ENCODE measurements at places on chromosomes 1 and 21.

- DNase-seq, result no peak
Observed at GRCh38 chr1:237864338-237865244, 26.1 kb downstream of the ZP4 start.

DNA sequence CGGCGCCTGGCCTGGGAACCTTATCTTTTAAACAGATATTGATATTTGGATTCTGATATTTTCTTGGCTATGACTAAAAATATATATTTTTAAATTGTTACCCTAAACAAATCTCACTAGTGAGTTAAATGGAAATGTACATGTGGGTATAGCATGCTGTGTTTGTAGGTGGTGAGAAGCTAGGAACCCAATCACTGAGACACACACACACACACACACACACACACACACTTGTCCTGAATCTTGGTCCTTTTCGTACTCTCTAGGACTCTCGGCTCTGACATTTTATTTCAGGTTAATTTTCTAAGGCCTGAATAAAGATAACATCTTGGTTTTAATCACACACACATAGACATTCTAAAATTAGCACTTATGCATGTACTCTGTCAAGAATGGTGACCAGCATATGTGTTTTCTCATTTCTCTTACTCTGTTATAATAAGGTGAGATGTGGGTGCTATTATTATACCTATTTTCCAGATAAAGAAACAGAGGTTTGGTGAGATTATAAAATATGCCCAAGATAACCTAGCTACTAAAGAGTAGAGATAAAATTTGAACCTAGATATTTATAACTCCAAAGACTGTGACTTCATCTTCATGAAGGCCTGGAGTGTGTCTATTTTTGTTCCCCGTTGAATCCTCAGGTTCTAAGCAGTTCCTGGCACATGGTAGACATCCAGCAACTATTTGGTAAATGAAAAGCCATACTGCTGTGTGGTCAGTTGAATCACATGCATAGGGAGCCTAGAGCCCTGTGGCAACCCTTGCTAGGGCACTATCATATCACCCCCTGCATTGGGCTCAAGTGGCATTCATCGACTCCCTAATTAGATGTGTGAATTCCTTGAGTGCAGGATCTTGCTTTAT is 85.0 kb upstream of the RAB3GAP2 start:
- no peak for DNase-seq

DNA sequence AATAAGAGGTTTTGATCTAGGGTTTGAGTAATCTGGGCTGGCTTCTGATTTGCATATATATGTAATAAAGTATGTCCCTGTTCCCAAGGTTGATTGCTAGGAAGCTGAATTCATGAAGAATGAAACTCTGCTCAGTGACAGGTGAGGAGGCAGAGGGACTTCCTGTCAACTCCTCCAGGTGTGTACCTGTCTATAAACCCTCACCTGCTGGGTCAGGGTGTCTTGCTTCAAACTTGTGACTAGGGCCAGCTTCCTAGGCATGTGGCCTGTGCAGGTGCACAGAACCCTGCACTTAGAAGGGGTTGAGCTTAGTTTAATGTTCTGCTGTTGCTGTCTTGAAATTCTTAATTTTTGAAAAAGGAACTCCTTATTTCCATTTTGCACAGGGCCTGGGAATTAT is 21.1 kb downstream of the OLFML3 start:
- DNase-seq, result no peak

DNA sequence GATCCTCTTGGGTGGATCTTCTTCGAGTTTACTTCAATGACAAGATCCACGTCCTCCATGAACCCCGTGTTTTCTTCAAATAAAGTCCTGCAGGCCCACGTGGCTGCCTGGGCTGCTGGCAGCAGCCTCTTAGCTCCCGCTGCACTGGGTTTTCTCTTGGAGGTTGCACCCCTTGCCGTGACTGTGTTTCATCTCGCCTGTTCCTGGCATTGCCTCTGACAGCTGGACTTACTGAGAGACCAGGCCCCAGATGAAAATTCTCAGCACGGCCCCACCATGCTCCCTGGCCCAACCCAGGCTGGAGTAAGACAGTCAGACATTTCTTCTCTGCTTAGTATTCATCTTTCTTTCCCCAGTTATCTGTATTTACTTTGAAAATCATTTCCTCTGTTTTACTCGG is 274.8 kb upstream of the RUNX1 start:
- DNase-seq, result no peak

DNA sequence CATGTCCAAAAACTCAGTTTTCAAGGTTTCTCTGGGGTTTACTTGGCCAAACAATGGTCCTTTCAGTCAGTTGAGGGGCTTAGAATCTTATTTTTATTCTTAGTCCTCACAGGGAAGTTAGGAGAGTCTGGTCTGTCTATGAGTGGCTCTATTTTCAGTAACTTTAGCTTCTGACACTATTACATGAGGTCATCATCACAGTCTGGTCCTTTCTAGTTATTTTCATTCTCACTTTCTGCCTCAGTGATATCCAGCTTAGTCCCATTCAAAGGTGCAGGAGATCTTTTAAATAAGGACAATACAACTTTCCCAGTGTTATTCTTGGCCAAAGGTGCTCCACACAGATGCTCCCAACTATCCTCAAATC is 30.0 kb upstream of the FGGY start:
- no peak for DNase-seq

- no peak for DNase-seq
Observed at GRCh38 chr1:181588631-181589030, 105.3 kb downstream of the CACNA1E start.

- DNase-seq, result no peak
Observed at GRCh38 chr1:234755449-234755863, 145.5 kb upstream of the IRF2BP2 start.

- no peak for DNase-seq
Observed at GRCh38 chr1:67609577-67610341, 75.2 kb upstream of the GADD45A start.

DNA sequence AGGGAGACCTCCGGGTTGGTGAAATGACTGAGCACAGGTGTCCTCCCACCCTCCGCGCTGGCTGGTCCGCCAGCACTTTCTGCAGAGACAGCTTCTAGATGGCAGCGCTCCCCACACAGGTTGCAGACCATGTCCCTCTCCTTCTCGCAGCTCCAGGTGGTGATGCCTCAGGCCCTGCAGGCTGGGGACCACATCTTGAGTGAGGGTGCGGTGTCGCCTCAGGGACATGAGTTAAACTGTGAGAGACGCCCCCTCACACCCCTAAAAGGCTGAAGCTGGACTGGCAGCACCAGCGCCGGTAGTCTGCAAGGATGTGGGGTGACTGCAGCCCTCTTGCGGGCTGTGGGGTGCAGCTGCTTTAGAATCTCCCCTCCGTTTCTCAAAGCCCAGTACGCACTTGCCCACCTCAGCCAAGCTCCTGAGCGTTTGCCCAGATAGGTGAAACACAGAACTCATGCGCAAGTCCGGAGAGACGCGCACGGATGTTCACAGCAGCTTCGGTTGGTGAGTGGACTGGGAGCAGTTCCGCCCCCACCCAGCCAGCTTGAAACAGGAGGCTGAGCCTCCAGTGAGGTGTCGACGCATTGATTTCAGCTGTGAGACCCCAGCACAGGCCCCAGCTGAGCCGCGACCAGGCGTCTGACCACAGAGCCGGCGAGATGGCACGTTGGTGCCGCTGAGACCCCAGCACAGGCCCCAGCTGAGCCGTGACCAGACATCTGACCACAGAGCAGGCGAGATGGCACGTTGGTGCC is 28.6 kb downstream of the COL6A1 start:
- no peak for DNase-seq

- DNase-seq, result no peak
Observed at GRCh38 chr1:114216431-114217173, 62.9 kb upstream of the SYT6 start.

DNA sequence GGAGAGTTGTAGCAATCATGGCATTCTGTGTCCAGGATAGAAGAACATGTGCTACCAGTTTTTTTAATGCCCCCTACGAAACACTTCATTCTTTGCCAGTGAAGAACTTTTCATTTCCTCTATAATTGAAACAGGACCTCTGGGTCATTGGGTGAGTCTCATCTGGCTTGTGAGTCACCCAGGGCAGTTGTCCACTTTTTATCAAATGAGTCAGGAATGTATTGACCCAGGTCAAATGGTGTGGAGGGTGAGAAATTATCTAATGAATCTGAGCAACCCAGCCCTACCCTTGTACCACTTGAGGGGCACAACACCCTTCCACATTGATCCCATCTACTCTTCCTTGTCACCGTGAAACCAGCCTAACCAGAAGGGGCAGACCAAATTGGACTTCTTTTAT is 417.3 kb upstream of the PROX1 start:
- DNase-seq, result no peak

DNA sequence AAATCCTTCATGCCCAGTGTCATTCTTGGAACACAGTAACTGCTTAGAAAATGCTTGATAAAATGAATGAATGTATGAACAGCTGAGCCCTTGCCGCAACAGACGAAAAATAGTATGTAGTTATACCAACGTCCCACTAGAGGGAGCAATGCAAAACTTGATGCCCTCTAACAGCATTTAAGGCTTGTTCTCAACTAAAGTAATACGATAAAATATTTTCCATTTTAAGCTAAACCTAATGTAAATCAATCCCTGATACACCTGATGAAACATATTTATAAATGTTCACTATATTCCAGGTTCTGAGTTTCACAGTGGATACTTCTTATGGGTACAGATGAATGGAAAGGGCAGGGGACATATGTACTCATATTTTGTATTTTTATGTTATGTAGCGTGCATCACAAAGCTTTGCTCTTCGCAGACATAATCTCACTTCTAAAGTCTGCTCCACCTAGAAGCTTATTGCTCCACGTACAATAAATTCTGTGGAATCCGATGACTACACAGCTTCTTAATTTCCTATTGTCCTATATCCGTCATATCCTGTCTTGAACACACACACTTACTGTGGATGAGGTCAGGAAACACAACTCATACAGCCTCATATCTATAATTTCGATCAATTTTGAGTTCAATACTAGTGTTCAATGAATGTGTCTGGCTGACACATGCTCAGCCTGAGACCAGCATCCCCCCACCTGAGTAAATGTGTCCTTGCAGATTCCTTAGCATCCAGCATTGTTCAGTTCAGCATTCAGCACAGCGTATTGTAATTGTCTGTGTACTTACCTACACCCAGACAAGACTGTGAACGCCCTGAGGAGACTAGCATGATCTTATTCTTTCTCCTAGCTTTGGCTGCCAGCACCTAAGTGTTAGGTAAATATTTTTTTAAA is 4.4 kb upstream of the UTP25 start:
- peak; percentile 50 for DNase-seq

GRCh38 chr1:33970148-33970825 is 106.4 kb downstream of the HMGB4 start:
- no peak for DNase-seq

DNA sequence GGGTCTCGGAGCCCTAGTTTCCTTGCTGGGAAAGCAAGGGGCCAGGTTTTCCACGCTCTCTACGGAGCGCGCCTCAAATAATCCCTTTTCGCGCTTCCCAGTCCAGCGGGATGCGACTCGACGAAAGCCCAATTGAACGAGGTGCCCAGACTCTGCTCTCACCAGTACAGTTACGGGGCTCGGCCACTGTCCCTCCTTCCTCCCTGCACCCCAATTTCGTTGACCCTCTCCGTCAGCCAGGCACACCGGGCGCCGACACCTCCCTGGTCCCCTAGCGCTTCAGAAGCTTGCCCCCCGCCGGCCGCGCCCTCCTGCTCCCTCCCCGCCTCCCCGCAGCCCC is 389 bp downstream of the SEMA6C start:
- no peak for DNase-seq

- no peak for DNase-seq
Observed at GRCh38 chr1:47783638-47784496, 213.3 kb downstream of the TRABD2B start.

DNA sequence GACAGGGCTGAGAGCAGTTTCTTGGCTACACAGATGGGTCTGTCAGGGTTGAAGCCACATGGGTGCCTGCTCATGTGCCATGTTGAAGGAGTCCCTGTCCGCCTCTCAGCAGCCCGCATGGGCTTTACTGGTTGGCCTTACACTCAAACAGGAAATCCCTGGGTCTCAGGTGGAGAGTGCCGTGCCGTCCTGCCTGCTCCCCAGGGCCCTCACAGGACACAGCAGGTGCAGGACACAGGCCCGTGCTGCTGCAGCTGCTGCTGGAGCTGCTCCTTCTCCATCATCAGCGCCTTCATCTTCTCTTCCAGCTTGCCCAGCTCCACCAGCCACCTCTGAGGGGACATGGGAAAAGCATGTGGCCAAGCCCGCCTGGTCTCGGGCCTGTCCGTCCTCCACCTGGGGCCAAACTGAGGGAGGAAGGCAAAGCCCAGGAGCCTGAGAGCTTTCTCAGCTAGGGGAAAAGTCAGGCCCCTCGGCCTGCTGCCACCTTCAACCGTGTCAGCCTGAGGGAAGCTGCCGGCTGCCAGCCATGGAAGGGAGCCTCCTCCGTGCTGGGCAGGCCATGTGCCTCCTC is 5.5 kb downstream of the SLFNL1 start:
- no peak for DNase-seq

GRCh38 chr1:86991549-86992186 is 77.2 kb downstream of the HS2ST1 start:
- DNase-seq, result no peak

DNA sequence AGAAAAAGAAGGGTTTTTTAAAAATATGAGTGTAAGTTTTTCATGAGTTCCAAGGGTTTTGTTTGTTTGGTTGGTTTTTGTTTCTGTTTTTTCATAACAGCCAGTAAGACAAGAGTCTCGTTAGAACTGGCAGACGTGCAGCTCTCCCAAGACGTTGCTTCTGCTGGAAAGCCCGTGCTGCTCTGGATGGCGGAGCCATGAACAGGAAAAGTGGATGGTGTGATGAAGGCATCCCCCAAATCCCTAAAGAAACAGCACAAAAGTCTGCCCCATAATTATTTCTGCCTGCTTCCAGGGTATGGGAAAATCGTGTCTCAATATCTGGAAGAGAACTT is 157.9 kb upstream of the BACE2 start:
- no peak for DNase-seq

GRCh38 chr1:77014073-77014788 is 147.0 kb downstream of the ST6GALNAC5 start:
- DNase-seq, result no peak

DNA sequence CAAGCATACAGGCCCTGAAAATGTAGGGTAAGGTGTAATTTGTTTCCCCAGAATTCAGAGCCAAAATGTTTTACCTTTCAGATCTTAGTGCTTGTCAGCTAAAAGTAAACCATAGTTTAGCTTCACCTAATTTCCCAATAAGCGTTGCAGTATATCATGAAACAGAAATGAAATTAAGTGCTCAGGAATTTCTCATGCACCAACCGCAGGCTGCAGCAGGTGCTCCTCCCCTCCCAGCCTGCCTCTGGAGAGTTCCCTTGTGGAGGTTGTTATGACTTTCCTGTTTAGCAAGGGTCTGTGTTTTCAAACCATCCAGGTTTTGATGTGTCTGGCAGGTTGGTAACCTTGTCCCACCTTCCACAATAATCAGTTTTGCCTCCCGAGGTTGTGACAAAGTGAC is 118.5 kb downstream of the HLX start:
- DNase-seq, result no peak

DNA sequence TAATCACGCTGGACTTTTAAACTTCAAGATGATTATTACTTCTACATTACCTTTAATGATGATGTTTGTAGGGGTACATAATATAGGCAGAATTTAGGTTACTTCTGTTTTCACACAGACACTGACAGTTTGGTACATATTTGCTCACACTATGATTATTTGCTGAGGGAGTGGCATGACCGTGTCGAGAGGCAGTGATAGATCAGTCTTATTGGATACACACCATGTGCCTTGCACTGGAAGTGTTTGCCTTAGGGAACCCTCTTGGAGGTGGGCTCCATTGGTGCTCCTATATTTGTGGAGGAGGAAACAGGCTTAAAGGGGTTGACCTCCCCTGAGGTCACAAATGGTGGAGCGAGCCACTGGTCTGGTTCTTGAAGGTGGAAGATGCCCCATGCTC is 132.1 kb downstream of the PRDM2 start:
- DNase-seq, result no peak
